ENCODE measurements at places on chromosomes 7 and 10.

- no peaks in the 10 kb centered on the region for H3K27me3 ChIP-seq
- DNase-seq, result no peak
- H3K4me3 ChIP-seq, result no peak overlapping the region
- H3K36me3 ChIP-seq, result no peaks in the 10 kb centered on the region
These were observed 106.4 kb downstream of the CAMK1D start for GRCh38 chr10:12455766-12456165.

DNA sequence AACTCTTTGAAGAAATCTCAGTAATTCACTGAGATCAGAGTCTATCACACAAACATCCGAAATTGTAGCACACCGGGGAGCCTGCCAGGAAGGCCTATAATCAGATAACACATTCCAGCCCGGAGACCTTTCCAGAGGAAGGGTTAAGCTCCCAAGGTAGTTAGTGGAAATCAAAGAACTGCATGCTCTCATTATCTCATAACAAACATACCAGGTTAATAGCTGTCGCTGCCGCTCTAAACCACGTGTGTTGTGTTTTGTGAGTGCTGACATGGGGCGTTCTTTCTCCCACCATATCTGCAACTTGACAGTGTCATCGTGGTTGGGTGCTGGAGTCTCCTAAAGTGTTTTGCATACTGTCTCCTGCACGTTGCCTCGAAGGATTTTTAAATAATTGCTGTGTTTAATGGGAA lies 120.7 kb upstream of the CARD11 start:
- no peaks in the 10 kb centered on the region for H3K36me3 ChIP-seq
- no peaks in the 10 kb centered on the region for H3K4me1 ChIP-seq
- DNase-seq, result no peak
- H3K4me3 ChIP-seq, result no peak overlapping the region
- H3K27me3 ChIP-seq, result no peaks in the 10 kb centered on the region

DNA sequence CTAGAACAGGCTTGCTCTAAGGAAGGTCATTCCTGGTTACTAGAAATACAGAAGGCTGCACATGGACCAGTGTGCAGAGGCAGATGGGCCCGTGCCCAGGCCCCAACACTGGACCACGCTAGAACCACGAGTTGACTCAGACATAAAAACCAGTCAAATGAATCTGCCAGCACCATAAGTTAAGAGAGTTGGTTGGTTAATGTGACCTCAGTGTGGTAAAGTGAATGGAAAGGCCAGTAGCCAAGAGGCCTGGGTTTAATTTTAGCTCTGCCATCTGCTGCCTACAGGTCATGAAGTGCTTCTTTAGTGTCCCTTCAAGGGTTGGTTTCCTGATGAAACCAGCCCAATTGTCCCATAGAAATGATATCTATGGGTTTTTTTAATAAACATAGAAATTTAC lies 329.6 kb upstream of the NRP1 start:
- no peaks in the 10 kb centered on the region for H3K27me3 ChIP-seq
- H3K27ac ChIP-seq, result no peak overlapping the region
- H3K36me3 ChIP-seq, result no peaks in the 10 kb centered on the region
- no peak overlapping the region for H3K4me3 ChIP-seq

- no peaks in the 10 kb centered on the region for H3K4me1 ChIP-seq
- H3K27ac ChIP-seq, result no peak overlapping the region
- no peaks in the 10 kb centered on the region for H3K36me3 ChIP-seq
- no peak for DNase-seq
- H3K27me3 ChIP-seq, result no peaks in the 10 kb centered on the region
These were observed 176.0 kb upstream of the MYO3A start for GRCh38 chr10:25758041-25758457.

DNA sequence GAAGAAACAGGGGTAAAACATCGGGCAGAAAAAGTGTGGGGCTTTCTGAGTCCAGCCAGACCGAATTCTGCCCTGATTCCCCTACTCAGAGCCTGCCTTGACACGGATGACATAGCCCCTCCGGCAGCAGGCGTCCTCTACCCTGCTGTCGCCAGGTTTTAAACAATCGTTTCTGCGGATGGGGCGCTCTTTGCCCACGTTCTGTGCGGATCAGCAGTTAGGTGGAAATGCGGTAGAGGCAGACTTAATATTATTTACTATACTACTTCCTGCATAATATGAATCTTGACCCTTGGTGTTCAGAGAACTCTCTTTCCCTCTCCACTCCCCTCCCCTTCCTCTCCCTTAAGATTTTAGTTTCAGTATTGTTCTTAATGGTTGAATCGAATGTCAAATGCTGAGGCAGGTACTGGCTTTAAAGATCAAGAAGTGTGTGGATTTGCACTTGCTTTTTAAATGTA lies 2.4 kb downstream of the GATA3 start:
- H3K27me3 ChIP-seq, result peaks cover 67% of the 10 kb centered on the region
- peak; percentile 34 for DNase-seq
- peaks cover 66% of the 10 kb centered on the region for H3K4me1 ChIP-seq
- no peaks in the 10 kb centered on the region for H3K36me3 ChIP-seq

DNA sequence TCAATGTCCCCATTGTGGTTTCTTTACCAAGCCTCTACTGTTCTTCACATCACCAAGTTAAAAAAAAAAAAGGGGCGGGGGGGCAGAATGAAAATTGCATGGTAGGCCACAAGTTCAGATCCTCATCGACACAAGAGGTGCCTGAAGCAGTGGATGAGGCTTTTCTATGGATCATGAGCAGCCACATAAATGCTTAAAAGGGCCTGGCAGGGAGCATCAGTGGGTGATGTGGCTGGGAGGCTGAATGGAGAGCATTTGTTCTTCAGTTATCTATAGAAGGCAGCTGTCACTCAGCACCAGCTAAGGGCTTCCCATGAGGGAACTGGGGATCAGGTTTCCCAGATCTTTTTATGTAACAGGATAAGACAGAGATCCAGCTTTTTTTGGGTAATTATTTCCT lies 117.9 kb downstream of the CFTR start:
- no peak overlapping the region for H3K27ac ChIP-seq
- H3K36me3 ChIP-seq, result no peaks in the 10 kb centered on the region
- H3K4me3 ChIP-seq, result no peak overlapping the region
- H3K4me1 ChIP-seq, result no peaks in the 10 kb centered on the region
- no peaks in the 10 kb centered on the region for H3K27me3 ChIP-seq
- no peak for DNase-seq

DNA sequence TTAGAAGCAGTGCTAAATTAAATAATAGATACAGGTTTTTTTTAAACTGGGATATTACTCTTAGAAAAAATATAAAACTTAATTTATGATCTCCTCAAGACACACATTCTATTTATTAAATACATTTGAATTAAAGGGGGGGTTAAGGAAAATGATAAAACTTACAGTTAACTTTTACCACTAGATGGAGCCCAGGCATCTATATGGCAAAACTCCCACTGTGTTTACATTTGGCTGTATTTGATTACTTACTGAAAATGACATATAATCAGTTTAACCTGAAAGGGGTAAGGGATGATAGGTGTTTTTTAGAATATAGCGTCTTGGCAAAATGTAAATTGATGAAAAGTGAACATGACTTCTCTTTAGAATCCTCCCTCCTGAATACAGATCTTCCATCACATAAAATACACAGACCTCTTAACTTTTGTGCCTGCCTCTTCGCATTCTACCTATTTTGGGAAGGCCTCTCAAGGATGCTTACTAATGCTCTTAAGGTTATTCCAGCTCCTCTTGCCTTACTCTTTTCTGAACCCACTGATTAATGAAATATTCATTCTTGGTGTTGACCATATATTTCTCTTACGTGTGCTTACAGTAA lies 235.7 kb downstream of the AGMO start:
- H3K36me3 ChIP-seq, result no peaks in the 10 kb centered on the region
- no peaks in the 10 kb centered on the region for H3K4me1 ChIP-seq
- no peaks in the 10 kb centered on the region for H3K27me3 ChIP-seq
- no peak for DNase-seq
- no peak overlapping the region for H3K4me3 ChIP-seq
- H3K27ac ChIP-seq, result no peak overlapping the region

- DNase-seq, result no peak
- H3K4me3 ChIP-seq, result no peak overlapping the region
- no peaks in the 10 kb centered on the region for H3K27me3 ChIP-seq
- H3K36me3 ChIP-seq, result no peaks in the 10 kb centered on the region
- H3K4me1 ChIP-seq, result no peaks in the 10 kb centered on the region
- no peak overlapping the region for H3K27ac ChIP-seq
These were observed 8.1 kb upstream of the POLD2 start for GRCh38 chr7:44131173-44132029.

DNA sequence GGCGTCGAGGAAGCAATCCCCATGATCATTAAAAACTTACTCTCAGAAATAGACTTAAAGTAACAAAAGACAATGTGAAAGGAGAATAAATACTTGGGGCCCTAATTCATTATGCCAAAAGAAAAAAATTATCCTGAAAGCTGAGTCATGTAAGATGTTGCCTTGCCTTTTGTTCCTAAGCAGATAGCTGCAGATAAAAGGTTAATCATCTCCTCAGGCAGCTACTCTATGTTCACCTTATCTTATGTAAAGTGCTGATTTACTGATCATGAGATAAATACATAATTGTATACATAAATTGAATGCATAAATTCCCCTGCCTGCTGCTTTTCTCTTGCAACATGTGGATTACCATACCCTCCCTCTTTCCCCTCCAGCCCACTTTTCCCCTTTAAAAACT lies 28.1 kb upstream of the CREB3L2 start:
- H3K27ac ChIP-seq, result peak overlapping the region; percentile 40
- H3K4me3 ChIP-seq, result no peak overlapping the region
- DNase-seq, result no peak
- H3K4me1 ChIP-seq, result peaks cover 92% of the 10 kb centered on the region
- no peaks in the 10 kb centered on the region for H3K36me3 ChIP-seq

- no peak overlapping the region for H3K4me3 ChIP-seq
- no peaks in the 10 kb centered on the region for H3K36me3 ChIP-seq
- no peak for DNase-seq
- H3K27me3 ChIP-seq, result no peaks in the 10 kb centered on the region
- no peak overlapping the region for H3K27ac ChIP-seq
These were observed 15.9 kb downstream of the LRRC18 start for GRCh38 chr10:48923748-48924147.

DNA sequence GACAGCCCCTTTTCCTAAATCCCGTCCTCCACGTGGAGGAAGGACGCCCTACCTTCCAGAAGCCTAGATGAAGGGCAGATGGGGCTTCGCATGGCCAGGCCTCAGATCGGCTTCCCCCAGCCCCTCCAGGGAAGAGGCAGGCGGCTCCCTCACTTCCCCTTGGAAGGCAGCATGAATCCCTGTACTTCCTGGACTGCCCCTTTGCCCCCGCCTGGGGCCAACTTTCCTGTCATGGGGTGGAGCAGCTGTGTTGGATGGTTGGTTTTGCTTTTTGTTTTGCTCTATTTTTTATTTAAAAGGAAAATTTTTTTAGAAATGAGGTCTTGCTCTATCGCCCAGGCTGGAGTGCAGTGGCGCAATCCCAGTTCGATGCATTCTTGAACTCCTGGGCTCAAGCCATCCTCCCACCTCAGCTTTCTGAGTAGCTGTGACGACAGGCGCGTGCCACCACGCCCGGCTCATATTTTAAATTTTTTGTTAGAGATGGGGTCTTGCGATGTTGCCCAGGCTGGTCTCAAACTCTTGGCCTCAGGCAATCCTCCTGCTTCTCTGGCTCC lies 27.2 kb downstream of the GTF2IRD1 start:
- peaks cover 25% of the 10 kb centered on the region for H3K4me1 ChIP-seq
- no peak for DNase-seq
- H3K27ac ChIP-seq, result no peak overlapping the region
- peak overlapping the region; percentile 40 for H3K4me3 ChIP-seq
- H3K27me3 ChIP-seq, result no peaks in the 10 kb centered on the region

GRCh38 chr7:139915268-139915863 lies 86.3 kb downstream of the TBXAS1 start:
- no peaks in the 10 kb centered on the region for H3K27me3 ChIP-seq
- H3K4me3 ChIP-seq, result no peak overlapping the region
- H3K27ac ChIP-seq, result no peak overlapping the region
- H3K36me3 ChIP-seq, result peaks cover 2% of the 10 kb centered on the region

DNA sequence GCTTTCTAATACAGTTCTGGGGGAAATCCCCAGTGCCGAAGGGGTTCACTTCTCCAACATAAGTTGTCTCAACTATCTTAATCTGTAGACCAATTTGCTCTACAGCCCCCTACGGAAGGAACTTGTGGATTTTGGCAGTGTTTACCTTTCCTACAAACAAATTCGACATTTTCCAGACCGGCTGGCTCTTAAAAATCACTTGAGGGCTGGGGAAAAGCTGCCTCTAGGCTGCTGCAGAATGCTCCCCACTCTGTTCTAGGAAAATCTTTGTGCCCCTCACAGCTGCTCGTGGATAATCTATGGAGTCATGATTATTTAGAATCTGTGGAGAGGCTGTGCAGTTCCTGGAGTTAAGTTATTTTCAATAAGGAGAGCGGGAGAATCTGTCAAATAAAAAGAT lies 474.6 kb upstream of the FZD8 start:
- no peaks in the 10 kb centered on the region for H3K4me1 ChIP-seq
- no peak overlapping the region for H3K27ac ChIP-seq
- no peaks in the 10 kb centered on the region for H3K27me3 ChIP-seq

DNA sequence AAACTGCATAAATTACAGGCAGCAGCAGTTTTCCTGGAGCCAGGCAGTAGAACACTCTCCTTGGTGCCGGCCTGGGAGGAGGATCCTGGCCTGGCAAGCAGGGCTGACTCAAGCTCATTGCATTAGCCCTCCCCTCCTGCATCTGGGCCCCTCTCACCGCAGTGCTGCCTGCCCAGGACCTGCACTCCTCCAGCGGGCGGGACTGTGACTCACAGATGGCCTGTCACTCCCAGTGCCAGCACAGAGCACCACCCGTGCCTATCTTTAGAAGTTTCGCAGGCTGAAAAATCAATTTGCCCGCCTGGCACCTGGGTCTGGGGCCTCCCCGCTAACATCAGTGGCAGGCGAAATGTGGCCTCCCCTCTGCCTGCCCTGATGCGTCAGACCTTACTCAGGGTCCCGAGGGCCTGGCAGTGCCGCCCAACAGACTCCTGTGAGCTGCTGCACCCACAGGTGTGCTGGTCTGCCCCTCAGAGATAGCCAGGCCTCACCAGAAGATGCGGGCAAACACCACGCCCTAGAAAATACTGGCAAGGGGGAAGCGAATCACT lies 123.8 kb downstream of the KCNMA1 start:
- no peaks in the 10 kb centered on the region for H3K27me3 ChIP-seq
- no peaks in the 10 kb centered on the region for H3K36me3 ChIP-seq
- no peak overlapping the region for H3K27ac ChIP-seq
- no peaks in the 10 kb centered on the region for H3K4me1 ChIP-seq

DNA sequence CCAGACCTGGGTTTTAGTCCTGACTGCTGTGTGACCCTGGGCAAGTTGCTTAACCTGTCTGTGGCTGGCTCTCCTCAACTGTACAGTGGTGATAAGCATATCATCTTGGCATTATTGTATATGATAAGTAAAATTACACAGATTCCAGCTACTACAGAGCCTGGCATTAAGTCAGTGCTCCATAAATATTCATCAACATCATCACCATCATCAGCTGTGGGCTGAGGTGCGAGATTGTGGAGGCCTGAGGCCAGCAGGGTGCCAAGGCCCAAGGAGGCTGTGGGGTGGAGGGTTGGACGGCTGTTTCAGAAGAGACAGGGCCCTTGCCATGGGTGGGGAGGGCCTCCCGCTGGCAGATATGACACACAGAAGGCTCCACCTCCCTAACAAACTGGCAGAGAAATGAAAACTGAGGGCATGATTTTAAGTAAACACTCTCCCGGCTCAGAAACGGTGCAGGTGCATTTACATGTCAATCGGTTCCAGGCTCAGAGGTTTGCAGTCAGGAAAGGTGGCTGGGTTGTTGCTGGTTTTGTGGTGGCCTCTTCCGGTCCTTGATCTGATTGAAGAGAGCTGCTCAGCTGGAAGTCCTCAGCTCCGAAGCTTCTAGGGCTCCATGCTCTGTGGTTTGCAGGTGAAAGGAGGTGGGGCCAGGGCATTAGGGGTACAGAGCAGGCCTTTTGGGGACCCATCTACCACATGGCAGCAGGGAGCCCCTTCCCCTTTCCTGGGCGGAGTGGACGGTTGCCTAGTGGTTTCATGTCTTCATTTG lies 10.2 kb downstream of the CRYGN start:
- H3K4me1 ChIP-seq, result peaks cover 19% of the 10 kb centered on the region
- H3K27me3 ChIP-seq, result no peaks in the 10 kb centered on the region
- no peaks in the 10 kb centered on the region for H3K36me3 ChIP-seq
- peak; percentile 25 for DNase-seq
